GM23248 (cell line): ENCODE measurements at places on chromosomes 11 and 22. TPM values are rescaled to one million over a fixed set of nuclear protein-coding genes. Genes with fewer than 3 reads are reported as not detected.

The TRIM29 gene
- polyA plus RNA-seq = 0.86 and 1.1 TPM in 2 replicates

The C11orf16 gene
- polyA plus RNA-seq = not detected in 2 replicates

The RFPL2 gene
- polyA plus RNA-seq = not detected in 2 replicates

The VPREB1 gene
- polyA plus RNA-seq = not detected in 2 replicates

The OR5AK2 gene
- polyA plus RNA-seq = not detected in 2 replicates

The ALDH3B2 gene
- polyA plus RNA-seq = not detected in 2 replicates

The BIK gene
- not detected in 2 replicates for polyA plus RNA-seq

The EFCAB6 gene
- 2.0 and 2.1 TPM in 2 replicates for polyA plus RNA-seq

The C22orf23 gene
- polyA plus RNA-seq = 0.82 and 1.1 TPM in 2 replicates

The MMP10 gene
- polyA plus RNA-seq = 1.0 and 1.1 TPM in 2 replicates

The SLC22A9 gene
- polyA plus RNA-seq = not detected in 2 replicates

The TAGLN gene
- polyA plus RNA-seq = 1,454 and 1,484 TPM in 2 replicates

The PRODH gene
- polyA plus RNA-seq = not detected in 2 replicates

The MCAM gene
- 8.6 and 10.5 TPM in 2 replicates for polyA plus RNA-seq

The LRRC32 gene
- 3.5 and 4.0 TPM in 2 replicates for polyA plus RNA-seq

The NECTIN1 gene
- 1.0 and 1.3 TPM in 2 replicates for polyA plus RNA-seq

The CCDC88B gene
- 2.6 and 3.1 TPM in 2 replicates for polyA plus RNA-seq

The ROBO4 gene
- 0.53 and 1.1 TPM in 2 replicates for polyA plus RNA-seq

The SESN3 gene
- polyA plus RNA-seq = 2.8 and 2.9 TPM in 2 replicates

The C11orf97 gene
- not detected in 2 replicates for polyA plus RNA-seq

The LARGE2 gene
- polyA plus RNA-seq = not detected in 2 replicates

The FERMT3 gene
- 1.5 and 2.5 TPM in 2 replicates for polyA plus RNA-seq

The APOBEC3G gene
- 5.2 and 5.4 TPM in 2 replicates for polyA plus RNA-seq

The NPAS4 gene
- polyA plus RNA-seq = not detected in 2 replicates

The TMPRSS6 gene
- polyA plus RNA-seq = 0.05 and 0.08 TPM in 2 replicates

The SPDYC gene
- not detected in 2 replicates for polyA plus RNA-seq

The IGF2 gene
- 0.06 and 0.18 TPM in 2 replicates for polyA plus RNA-seq

The LRRC4C gene
- not detected in 2 replicates for polyA plus RNA-seq

The C11orf65 gene
- polyA plus RNA-seq = 0.58 and 1.1 TPM in 2 replicates

The TMEM191B gene
- 0.30 and 1.0 TPM in 2 replicates for polyA plus RNA-seq

The SEPTIN3 gene
- polyA plus RNA-seq = 0.06 TPM in 1 of 2 replicates, not detected in the other

The ARHGAP8 gene
- not detected in 2 replicates for polyA plus RNA-seq

The VSIG2 gene
- not detected in 2 replicates for polyA plus RNA-seq

The OR52I1 gene
- polyA plus RNA-seq = not detected in 2 replicates

The NCAPH2 gene
- polyA plus RNA-seq = 27.7 and 28.6 TPM in 2 replicates

The TSPAN18 gene
- polyA plus RNA-seq = 0.09 and 0.20 TPM in 2 replicates

The MIEF1 gene
- 20.2 and 20.6 TPM in 2 replicates for polyA plus RNA-seq

The TUB gene
- 3.3 and 3.8 TPM in 2 replicates for polyA plus RNA-seq

The MS4A6E gene
- not detected in 2 replicates for polyA plus RNA-seq
